ENCODE measurements at places on chromosomes 16 and 17. TPM values are rescaled to one million over a fixed set of nuclear protein-coding genes. Genes with fewer than 3 reads are reported as not detected.
A peak's percentile ranks its signal among the peaks of the same experiment; 100 is the strongest.

GRCh38 chr17:75404223-75404730 is 1.2 kb downstream of the GRB2 start:
- no peak for DNase-seq
- H3K4me1 ChIP-seq, result peaks cover 51% of the 10 kb centered on the region

DNA sequence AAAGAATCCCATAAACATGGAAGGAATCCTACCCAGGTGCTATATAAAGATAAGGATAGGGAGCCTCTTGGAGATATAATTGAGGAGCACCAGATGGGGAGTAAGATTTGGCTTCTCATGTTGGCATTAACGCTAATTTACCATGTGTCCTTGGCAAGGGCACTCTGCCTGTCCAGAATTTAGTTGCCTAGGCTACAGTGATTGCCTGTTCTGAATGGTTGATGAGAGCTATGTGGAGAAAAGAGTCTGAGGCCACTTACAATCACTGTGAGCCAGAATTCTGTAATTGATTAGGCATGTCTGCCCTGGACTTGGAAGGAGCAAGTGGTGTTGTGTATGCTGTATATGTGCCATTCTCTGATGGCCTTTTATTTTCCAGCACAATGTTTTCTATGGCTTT is 1101.2 kb upstream of the RBFOX1 start:
- no peak overlapping the region for H3K27ac ChIP-seq
- no peak overlapping the region for H3K4me3 ChIP-seq
- DNase-seq, result no peak
- H3K4me1 ChIP-seq, result no peaks in the 10 kb centered on the region
- H3K27me3 ChIP-seq, result no peaks in the 10 kb centered on the region

Gene LGALS9
- 20.9 TPM for total RNA-seq

Gene KRTAP4-4
- not detected for total RNA-seq

GRCh38 chr16:90083139-90083538 is 6.0 kb upstream of the PRDM7 start:
- peaks cover 7% of the 10 kb centered on the region for H3K4me1 ChIP-seq
- no peaks in the 10 kb centered on the region for H3K27me3 ChIP-seq
- H3K36me3 ChIP-seq, result no peaks in the 10 kb centered on the region
- no peak overlapping the region for H3K27ac ChIP-seq

GRCh38 chr17:75549246-75550138 is 24.0 kb downstream of the LLGL2 start:
- no peaks in the 10 kb centered on the region for H3K36me3 ChIP-seq
- DNase-seq, result no peak
- no peak overlapping the region for H3K27ac ChIP-seq
- H3K4me1 ChIP-seq, result no peaks in the 10 kb centered on the region

Gene HES7
- not detected for total RNA-seq

- H3K27ac ChIP-seq, result no peak overlapping the region
- no peak overlapping the region for H3K4me3 ChIP-seq
- H3K4me1 ChIP-seq, result peaks cover 26% of the 10 kb centered on the region
- DNase-seq, result no peak
- H3K27me3 ChIP-seq, result no peaks in the 10 kb centered on the region
Measured at GRCh38 chr16:46711106-46712058, 21.9 kb downstream of the ORC6 start.

DNA sequence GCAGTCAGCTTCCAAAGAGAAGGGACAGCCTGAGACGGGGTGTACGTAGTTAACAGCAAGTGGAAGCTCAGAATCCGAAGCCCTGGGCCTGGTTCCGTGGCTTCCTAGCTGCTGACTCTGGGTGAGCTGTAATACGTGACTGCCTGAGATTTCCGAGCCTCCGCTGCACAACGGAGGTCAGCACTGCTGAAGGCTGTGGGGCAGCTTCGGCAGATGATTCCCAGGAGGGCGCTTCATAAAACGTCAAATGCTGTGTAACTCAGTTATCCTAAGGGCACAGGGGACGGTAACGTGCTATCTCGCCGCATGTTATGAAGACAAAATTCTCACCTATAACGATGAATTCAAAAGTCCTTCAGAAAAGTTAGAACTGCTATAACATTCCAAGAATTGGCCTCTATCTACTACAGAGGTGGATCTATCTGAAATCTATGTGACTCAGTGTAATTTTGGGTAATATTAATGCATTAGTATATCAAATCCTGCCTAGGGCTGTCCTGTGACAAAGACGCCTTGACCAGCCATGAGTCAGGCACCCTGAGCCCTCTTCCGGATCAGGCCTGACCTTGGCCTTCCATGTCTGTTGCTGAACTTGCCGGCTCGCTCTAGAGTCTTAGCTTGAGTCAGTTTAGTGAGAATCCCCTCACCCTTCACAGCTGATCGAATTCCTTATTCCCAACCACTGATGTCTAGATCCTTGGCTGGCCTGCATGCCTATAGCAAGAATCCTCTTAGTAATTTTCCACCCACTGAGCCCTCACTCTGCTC is 43.5 kb downstream of the MARF1 start:
- no peak for DNase-seq
- H3K4me3 ChIP-seq, result no peak overlapping the region
- H3K27ac ChIP-seq, result no peak overlapping the region
- H3K27me3 ChIP-seq, result no peaks in the 10 kb centered on the region

GRCh38 chr16:69566981-69567680 is 1.4 kb downstream of the NFAT5 start:
- H3K27ac ChIP-seq, result peak overlapping the region; percentile 99
- H3K36me3 ChIP-seq, result no peaks in the 10 kb centered on the region
- no peaks in the 10 kb centered on the region for H3K27me3 ChIP-seq
- peak overlapping the region; percentile 98 for H3K4me3 ChIP-seq

- peaks cover 6% of the 10 kb centered on the region for H3K4me1 ChIP-seq
- no peak overlapping the region for H3K4me3 ChIP-seq
- H3K36me3 ChIP-seq, result no peaks in the 10 kb centered on the region
Measured at GRCh38 chr16:56244612-56245011, 53.3 kb downstream of the GNAO1 start.

GRCh38 chr17:28174352-28175046 is 132.0 kb downstream of the NLK start:
- H3K4me3 ChIP-seq, result no peak overlapping the region
- DNase-seq, result no peak
- no peaks in the 10 kb centered on the region for H3K36me3 ChIP-seq
- no peak overlapping the region for H3K27ac ChIP-seq
- H3K27me3 ChIP-seq, result no peaks in the 10 kb centered on the region
- no peaks in the 10 kb centered on the region for H3K4me1 ChIP-seq

- no peak for DNase-seq
- peaks cover 22% of the 10 kb centered on the region for H3K4me1 ChIP-seq
Measured at GRCh38 chr17:80649672-80650330, 105.2 kb downstream of the RPTOR start.

DNA sequence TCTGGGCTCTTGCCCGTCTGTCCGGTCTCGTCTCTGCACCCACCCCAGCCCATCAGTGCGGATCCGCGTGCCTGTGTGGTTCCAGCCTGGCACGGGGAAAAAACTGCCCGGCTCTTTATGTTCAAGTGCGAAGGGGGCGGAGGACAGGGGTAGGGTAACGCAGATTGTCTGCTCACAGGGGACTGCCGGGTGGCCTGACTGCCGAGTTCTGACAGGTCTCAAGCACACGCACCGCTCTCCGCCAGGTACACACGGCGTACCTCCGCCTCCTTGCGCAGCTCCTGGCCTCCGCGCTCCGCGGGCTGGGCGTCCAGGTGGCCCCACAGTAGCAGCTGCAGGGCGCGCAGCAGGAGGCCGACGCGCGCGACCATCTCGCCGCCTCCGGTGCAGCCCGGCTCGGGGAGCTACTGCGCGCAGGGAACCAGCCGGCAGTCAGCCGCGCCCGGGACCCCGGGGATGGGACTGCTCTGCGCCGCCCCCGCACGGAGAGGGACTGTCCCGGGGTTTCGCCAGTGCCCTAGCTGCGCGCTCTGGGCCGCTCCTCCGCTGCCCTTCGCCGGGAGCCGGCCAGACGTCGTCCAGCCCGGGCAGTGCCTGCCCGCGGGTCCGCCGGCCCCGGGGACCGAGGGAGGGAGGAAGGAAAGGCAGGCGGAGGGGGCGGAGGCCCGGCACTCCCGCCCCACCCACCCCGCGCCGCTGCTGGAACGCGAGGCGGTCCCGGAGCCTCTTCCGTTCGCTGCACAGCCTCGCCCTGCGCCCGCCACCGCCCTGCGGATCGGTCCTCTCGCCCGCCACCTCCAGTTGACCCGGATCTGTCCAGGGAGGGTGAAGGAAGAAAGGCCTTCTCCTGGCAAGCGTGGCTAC is at the start of gene MMP28:
Gene MMP28 (minus strand): TSS at position 635 of the 864 bp plus-strand sequence. CDS start 264 bp downstream, at position 371.
- no peaks in the 10 kb centered on the region for H3K36me3 ChIP-seq
- H3K4me3 ChIP-seq, result peak within 1 kb of the TSS; percentile 89

DNA sequence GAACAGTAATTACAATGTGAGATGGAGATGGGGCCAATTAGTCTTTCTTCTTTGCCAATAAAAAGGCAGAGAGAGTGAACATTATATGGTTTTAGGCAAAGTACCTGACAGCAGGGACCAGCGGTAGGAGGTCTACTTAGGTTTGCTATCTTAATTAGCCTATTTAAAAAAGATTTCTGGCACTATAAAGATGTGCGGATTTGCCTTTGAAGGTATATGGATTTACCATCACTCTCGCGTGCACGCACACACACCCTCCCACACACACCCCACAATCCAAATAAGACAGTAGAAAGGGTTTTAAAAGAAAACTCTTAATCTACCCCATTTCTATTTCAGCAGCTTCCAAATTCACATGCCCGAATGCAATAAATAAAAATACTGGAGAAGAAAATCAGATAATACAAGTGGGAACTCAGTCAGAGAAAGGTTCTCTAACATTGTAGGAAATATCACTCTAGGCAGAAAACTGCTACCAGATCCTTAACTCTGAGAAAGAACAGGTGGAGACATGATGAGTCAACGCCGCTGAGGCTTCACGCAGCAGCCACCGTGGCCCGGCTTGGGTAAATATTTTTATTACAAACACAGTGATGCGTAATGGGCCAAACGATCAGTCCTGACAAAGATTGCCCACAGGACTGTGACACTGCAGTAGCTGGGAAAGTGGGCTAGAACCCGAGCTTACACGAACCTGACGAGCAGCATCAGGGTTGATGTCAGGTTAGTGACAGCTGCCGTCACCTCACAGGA is 66.6 kb upstream of the AXIN2 start:
- no peaks in the 10 kb centered on the region for H3K36me3 ChIP-seq
- peak overlapping the region; percentile 66 for H3K27ac ChIP-seq
- DNase-seq, result no peak

GRCh38 chr16:67054901-67055300 is 26.0 kb downstream of the CBFB start:
- peaks cover under 1% of the 10 kb centered on the region for H3K36me3 ChIP-seq
- no peak overlapping the region for H3K27ac ChIP-seq
- H3K4me3 ChIP-seq, result no peak overlapping the region
- H3K4me1 ChIP-seq, result peaks cover 4% of the 10 kb centered on the region
- no peak for DNase-seq
- no peaks in the 10 kb centered on the region for H3K27me3 ChIP-seq

Gene MARCHF10
- not detected for total RNA-seq

Gene ITGAL
- 1.5 TPM for total RNA-seq

DNA sequence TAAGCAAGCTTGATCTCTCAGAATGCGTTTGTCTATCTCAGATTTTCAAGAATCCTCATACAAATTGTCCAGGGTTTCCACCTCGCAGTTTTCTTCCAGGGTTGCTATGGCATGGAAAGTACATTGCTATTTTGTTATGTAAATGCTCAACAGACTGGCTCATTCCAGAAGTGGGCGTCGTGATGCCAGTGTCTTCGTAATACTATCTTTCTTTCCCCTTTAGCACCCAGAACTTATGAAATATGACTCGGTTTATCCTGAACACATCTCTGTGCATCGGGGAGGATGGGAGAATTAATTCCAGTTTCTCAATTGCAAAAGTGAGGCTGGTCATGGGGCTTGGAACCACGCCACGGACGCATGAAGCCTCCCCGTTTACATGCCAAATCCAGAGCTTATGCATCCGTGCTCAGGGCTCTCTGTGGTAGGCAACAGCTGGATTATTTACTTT is 405.0 kb downstream of the WWOX start:
- no peaks in the 10 kb centered on the region for H3K36me3 ChIP-seq
- peaks cover 13% of the 10 kb centered on the region for H3K4me1 ChIP-seq
- H3K4me3 ChIP-seq, result no peak overlapping the region
- H3K27ac ChIP-seq, result no peak overlapping the region

DNA sequence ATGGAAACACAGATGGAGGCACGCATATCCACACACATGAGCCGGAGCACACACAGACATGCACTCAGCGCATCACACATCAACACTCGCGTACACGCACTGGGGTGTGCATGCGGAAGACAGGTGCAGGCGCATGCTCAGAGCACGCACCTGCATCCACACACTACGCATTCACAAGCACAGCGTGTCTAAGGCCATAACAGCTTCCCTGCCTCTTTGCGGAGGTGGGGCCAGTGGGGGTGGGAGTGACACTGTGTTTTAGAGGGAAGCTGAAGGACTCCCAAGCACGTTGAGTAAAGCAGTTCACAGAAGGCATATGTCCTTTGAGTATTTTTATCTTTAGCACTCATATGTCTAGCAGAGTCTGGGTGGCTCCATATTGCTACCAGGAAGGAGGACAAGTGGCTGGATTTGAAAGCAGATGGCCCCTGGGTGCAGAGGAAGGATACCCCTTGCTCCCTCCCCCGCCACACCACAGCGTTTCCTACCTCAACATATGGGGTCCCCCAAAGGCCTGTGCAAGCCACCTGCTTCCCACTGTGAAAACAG is 68.6 kb upstream of the TOB1 start:
- H3K4me3 ChIP-seq, result no peak overlapping the region
- H3K27ac ChIP-seq, result peak overlapping the region; percentile 98
- DNase-seq, result no peak
- H3K27me3 ChIP-seq, result no peaks in the 10 kb centered on the region
- H3K36me3 ChIP-seq, result no peaks in the 10 kb centered on the region

DNA sequence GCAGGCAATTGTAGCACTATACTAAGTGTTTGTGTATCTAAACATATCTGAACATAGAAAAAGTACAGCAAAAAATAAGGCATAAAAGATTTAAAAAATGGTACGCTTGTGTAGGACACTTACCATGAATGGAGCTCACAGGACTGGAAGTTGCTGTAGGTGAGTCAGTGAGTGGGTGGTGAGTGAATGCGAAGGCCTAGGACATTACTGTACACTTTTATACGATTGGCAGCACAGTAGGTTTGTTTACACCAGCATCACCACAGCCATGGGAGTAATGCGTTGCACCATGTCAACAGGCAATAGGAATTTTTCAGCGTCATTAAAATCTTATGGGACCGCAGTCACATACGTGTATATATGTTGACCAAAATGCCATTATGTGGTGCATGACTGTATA is 45.6 kb downstream of the DNAH9 start:
- no peaks in the 10 kb centered on the region for H3K27me3 ChIP-seq
- H3K4me3 ChIP-seq, result no peak overlapping the region
- H3K4me1 ChIP-seq, result no peaks in the 10 kb centered on the region
- DNase-seq, result no peak
- H3K36me3 ChIP-seq, result no peaks in the 10 kb centered on the region

Measured in esophagus muscularis mucosa (tissue), 4 donors.